Globus pallidus (tissue), 1 donor: ENCODE measurements at places on chromosomes 4 and X.
A peak's percentile ranks its signal among the peaks of the same experiment; 100 is the strongest.

GRCh38 chrX:151153667-151154066, 22.7 kb upstream of the GPR50 start:
- no peak for DNase-seq

DNA sequence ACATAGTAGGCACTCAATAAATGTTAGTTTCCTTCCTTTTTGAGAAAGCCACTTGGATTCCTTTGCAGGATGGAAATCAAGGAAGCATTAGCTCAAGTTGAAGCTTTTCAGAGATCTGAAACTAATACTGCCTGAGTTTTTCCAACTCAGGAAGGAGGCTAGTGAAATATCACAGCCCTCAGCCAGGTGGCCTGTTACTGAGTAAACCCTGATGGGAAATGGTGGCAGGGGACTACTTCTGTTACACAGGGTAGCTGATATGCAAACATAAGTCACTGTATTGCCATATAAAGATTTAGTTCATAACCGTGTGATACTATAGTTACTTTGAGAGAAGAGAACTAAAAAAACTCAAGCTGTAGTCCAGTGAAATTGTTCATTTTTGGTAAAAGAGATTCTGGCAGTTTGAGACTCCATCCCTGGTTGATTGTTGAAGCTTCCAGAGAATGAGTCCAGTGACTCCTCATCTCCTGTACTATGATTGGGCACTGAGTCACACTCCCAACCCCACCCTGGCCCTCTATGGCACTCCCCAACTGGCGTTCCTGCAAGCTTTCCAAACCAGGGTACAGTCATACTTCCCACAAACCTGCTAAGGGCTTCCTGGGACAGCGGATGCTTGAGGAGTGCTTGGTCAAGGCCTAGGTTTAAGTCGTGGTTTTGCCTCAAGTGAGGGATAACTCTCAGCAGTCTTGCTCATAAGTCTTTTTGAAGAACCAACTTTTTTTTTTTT, 81.8 kb downstream of the MID1IP1 start:
- DNase-seq: no peak

DNA sequence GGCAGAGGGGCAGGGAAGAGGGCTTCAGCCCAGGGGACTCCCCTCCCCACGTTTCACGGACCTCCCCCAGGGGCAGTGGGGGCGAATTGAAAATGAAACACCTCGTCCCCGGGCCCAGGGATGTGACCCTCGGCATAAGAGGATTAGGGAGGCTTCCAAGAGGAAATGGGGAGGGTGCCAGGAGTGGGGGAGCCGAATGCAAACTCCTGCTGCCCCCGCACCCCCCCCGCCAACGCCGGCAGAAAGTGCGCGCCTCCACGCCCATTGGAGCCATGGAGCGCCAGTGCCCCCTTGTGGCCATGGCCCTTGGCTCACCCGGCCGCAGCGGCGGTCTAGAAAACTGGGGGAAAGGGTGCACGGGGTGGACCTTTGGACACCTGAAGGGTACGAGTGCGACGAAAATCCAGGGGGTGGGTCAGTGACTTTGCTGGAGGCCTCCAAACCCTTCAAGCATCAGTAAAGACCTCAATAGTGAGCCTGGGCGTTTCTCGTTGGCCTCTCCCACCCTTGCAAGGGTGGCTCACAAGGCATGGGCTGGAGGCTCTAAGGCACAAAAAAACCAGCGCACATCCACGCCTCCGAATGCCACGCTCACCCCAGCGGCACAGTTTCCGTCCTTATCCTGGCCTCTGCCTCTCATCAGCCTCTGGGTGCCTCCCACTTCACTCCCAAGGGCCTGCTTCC, 120.8 kb upstream of the PJA1 start:
- peak; percentile 18 for DNase-seq

GRCh38 chrX:7233580-7234406, 85.8 kb upstream of the PUDP start:
- no peak for DNase-seq

DNA sequence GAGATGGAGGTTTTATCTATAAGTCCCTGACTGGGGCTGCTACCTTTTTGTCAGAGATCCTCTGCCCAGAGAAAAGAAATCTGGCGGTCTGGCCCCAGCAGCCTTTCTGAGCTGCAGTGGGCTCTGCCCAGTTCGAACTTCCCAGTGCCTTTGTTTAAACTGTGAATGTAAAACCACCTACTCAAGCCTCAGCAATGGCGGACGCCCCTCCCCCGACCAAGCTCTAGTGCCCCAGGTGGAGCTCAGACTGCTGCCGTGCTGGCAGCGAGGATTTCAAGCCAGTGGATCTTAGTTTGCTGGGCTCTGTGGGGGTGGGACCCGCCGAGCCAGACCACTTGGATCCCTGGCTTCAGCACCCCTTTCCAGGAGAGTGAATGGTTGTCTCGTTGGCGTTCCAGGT, 121.8 kb downstream of the TSPAN5 start:
- DNase-seq: no peak

DNA sequence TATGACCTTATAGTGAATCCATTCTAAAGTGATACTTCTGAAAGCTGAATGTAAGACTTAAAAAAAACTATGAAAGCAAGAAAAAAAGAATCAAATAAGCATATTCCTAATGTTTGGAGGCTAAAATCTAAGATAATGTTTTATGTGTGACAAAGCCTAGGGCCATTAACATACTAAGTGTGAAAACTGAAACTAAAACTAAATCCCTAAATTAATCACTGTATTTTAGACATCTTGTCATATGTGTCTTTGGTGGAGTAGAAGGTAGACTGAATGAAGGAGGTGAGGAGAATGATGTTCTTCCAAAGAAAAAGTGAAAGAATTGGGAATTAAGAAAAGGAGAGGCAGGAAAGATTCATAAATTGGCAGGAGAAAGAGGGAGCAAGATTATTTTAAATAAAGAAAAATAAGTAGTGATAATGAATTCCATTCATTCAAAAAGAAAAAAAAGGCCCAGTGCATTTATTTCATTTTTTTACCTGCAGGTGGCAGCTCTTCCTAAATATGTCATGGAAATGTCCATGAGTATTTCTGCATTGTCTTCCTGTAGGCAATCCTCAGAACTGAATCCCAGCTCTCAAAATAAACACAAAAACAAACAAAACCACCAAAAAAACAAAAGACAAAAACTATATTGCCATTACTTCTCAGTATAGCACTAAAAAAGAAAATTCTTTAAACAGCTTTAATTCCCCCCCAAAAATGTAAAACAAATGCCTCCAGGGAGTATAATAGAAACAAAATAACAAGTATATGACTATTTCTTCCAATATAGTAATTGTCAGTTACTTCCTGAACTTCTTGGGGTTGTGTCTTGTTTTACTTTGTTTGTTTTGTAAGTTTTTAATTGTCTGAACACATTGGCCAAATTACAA, 17.0 kb upstream of the AP1AR start:
- DNase-seq: no peak

DNA sequence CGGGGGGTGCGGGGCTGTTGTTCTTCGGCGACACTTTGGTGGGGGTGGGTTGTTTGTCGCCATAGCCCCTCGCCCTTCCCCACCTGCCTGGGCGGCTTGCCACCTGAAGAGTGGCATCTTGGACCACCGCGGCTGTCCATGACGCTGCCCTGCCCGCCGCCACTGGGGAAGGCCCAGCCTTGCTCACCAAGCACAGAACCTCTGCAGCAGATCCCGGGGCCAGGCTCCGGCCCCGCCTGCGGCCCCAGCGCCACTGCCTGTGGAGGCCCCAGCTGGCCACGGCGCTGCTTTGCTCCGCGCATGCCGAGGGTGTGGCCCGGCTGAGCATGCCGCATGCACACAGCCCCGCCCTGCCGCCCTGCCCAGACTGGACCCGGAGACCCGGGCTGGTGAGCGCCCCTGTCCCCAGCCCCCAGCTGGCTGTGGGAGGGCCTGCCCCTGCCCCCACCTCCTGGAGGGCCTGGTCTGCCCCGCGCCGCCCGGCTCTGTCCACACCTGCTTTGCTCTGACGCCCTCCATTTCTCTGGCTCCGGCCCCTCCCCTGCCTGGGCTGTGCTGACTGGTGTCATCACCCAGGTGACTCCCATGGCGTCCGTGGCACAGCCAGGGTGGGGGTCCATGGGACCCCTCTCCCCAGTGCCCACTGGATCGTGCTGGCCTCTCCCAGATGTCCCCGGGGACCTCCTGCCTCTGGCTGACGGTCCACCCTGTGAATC, 5.3 kb downstream of the NAT8L start:
- DNase-seq: no peak

GRCh38 chr4:77100234-77100633, 24.4 kb upstream of the CCNI start:
- DNase-seq: no peak

GRCh38 chr4:35539404-35540055, 704.8 kb downstream of the ARAP2 start:
- DNase-seq: no peak

- DNase-seq: no peak
Measured at GRCh38 chr4:52199574-52200338, 148.7 kb downstream of the SPATA18 start.

DNA sequence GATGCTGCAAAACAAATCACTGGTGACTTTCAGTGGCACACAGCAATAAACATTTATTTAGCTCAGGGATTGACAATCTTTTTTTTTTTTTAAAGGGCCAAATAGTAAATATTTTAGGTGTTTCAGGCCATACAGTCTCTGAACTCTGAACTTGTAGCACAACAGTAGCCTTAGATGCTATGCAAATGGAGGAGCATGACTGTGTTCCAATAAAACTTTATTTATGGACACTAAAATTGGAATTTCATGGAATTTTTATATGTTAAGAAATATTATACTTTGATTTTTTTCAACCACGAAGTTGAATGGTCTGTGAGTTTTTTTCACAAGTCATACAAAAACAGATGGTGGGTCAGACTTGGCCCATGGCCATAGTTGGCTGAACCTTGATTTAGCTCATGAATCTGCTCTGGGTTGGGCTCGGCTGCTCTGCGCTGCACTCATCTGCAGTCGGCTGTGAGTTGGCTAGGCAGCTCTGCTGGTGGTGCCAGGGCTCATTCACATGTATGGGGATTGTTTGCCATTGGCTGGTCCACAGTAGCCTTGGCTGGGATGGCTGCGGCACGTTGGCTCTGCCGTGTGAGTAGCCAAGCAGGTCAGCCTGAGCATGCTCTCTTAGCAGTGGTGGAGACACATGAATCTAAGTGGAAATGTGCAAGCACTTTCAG, 231.7 kb upstream of the PGRMC2 start:
- DNase-seq: peak; percentile 14

- DNase-seq: no peak
Measured at GRCh38 chr4:145697332-145697731, 17.4 kb downstream of the C4orf51 start.

DNA sequence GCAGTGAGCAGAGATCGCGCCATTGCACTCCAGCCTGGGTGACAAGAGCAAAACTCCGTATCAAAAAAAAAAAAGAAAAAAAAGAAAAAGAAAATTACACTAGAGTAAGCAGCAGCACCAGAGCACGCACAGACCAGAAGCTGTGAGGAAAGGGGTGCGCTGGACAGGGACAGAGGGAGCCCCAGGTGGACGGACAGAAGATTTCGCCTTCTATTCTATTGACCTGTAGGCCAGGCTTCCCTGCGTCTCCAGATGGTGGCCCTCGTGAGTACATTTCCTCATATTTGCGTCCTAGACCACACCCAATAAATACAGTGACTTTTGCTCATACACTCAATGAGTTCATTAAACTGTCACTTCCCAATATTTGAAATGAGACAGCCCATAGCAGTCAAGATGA, 19.1 kb downstream of the MTNR1A start:
- no peak for DNase-seq

DNA sequence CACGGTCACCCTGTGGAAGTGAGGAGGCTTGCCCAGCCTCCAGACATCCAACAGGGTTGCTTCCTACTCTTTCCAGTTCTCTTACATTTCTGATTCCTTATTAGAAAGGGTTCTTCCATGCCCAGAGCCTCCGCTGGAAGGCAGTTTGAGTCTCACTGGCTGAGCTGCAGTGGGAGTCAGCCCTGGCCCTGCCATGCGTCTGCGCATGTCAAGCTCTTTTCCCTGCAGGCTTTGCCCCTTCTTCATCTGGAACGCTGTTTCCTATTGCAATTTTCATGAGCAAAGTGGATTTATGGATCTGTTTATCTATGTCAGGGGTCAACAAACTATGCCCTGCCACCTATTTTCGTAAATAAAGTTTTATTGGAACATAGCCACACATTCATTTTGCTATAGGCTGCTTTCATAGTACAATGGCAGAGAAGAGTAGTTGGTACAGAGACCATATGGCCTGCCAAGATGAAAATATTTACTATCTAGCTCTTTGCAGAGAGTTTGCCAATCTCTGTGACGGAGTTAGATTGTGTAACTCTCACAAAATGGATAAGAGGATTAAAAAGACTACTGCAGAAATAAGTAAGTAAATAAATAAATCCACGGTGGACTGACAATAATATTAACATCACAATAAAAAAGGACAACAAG, 3.9 kb upstream of the CHRNA9 start:
- no peak for DNase-seq

GRCh38 chrX:97471071-97471470, 587.4 kb downstream of the RPA4 start:
- no peak for DNase-seq

- peak; percentile 35 for DNase-seq
Measured at GRCh38 chrX:154046031-154046781, 26.5 kb upstream of the IRAK1 start.

GRCh38 chr4:157226035-157226434, 5.5 kb downstream of the GRIA2 start:
- DNase-seq: peak; percentile 48

GRCh38 chrX:144219035-144219434, 335.2 kb downstream of the UBE2NL start:
- no peak for DNase-seq

- no peak for DNase-seq
Measured at GRCh38 chr4:579543-580175, 3.6 kb upstream of the TMEM271 start.

DNA sequence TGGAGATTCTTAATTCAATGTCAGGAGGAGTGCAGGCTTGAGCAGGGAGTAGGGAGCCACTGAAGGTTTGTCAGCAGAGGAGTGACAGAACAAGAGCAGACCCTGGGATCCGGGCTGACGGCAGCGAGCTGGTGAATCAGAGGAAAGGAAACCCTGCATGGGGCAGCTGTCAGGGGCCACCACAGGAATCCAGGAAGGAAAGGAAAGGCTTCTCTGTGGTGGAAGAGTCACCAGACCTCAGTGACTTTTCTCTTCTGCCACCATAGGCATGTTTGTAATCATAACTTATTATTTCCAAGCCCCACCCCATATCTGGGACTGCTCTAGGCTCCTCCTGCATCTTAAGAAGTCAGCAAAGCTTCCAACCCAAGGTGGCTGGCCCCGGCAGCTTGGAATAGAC, 150.9 kb downstream of the BCOR start:
- no peak for DNase-seq

DNA sequence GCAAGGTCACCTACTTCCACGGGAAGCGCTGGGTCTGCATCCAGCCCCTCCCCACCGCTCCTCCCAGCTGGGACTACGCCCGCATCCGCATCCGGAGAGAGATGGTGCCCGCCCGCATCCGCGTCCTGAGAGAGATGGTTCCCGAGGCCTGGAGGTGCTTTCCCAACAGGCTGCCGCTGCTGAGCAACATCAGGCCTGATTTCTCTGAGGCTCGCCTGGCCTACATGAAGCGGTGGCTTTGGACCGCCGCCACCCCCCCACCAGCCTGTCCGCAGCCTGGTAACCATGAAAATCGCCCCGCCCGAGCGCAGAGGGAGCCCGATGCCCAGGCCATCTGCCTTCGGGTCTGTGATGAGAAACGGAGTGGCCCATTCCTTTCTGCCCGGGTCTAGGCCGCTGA, 18.1 kb downstream of the CLTRN start:
- DNase-seq: no peak
